ENCODE measurements at places on chromosomes 7 and 10.

DNA sequence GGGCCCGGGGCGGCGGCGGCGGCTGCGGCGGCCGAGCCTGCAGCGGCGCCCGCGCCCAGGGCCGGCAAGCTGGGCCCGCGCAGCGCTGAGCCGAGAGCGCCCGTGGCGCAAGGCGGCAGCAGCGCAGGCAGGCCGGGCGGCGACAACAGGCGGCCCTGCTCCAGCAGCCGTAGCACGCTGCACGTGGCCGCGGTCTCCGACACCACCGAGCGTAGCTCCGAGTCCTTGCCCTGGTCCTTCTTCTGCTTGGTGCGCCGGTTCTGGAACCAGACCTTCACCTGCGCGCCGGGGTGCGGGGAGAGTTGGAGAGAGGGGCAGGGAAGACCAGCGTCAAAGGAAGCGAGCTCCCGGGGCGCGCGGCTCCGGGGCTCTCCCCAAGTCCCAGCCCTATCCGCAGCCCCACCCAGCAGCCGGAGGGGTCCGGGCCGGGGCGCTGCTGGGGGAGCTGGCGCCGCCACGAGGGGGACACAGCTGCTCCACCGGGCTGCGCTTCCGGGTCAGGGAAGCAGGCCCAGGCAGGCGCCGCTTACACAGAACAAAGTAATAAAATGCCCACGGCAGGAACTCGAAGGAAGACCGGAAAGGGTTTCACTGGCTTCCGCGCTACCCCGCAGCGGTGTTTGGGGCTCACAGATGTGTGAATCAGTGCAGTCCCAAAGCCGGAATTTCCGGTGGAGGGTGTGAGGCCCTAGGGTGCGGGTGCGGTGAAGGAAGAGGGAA lies 3.6 kb downstream of the VAX1 start:
- DNase-seq, result no peak

- no peak for DNase-seq
Measured at GRCh38 chr7:134552105-134552504, 3.2 kb downstream of the AKR1B15 start.

DNA sequence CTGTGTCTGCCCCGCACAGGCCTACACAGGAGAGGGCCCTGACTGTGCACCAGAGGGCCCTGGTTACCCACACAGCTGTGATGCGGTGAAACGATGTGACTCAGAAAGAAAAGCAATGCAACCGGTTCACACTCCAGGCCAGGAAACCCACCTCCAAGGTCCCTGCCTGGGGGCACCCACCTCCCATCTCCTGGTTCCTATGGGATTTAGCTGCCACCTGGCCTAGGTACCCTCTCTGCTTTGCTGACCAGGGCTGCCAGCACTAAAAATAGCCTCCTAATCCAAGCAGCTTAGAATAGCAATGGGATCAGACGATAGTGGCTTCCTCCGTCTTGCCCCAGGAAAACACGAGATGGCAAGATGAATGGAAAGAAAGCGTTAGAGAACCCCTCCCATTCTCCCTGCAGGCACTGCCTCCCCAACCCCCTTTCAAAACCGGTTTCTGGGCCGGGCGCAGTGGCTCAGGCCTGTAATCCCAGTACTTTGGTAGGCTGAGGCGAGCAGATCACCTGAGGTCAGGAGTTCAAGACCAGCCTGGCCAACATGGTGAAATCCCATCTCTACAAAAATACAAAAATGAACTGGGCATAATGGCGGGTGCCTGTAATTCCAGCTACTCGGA lies 12.4 kb downstream of the RBP3 start:
- DNase-seq, result no peak

- DNase-seq, result no peak
Measured at GRCh38 chr10:8316284-8316683, 261.8 kb downstream of the GATA3 start.

GRCh38 chr10:13830385-13830784 lies 243.6 kb downstream of the PRPF18 start:
- DNase-seq, result no peak

DNA sequence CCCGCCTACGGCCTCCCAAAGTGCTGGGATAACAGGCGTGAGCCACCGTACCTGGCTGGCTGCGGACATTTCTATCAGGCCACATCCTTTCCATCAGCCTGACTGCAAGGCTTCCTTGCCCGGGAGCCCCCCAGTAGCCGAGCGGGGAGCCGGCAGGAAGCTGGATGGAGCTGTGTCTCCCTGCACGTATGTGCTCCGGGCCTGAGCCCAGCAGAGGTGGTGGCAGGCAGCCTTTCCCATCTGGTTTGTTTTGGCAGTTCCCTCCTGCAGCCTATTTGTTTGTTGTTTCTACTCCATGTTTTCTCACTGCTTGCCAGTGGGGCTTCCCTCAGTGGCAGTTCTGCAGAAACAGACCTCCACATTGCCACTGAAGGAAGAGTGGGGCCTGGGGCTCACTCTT lies 5.4 kb downstream of the POP7 start:
- no peak for DNase-seq

- DNase-seq, result no peak
Measured at GRCh38 chr7:138924501-138925225, 56.5 kb downstream of the KIAA1549 start.

- no peak for DNase-seq
Measured at GRCh38 chr7:77409739-77410547, 6.2 kb downstream of the GSAP start.

- DNase-seq, result no peak
Measured at GRCh38 chr10:127347202-127347959, 151.0 kb upstream of the INSYN2A start.

DNA sequence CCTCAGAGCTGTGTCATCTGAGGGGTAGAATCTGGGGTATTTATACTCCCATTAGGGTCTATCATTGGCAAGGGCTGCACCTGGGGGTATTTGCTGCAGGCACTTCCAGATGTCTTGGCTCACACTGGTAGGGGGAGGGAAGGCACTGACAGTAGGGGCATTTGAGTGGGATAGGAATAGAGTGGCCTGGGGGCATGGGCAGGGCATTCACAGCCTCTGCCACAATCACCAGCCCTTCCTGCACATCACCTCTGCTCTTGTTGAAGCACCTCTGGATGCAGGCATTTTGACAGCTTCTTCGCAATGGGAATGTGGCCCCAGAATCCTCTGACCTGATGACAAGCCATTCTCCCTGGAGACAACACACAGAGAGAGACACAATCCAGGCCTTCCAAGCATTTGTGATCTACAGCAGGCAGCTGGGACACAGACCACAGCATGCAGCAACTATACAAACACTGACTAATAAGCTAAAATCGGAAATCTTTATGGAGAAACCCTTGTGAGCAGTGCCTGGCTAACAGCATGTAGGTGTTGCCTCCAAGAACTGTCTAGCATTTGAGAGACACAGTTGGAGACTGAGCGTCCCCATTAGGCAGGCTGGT lies 178.5 kb downstream of the KCNMA1 start:
- no peak for DNase-seq

- DNase-seq, result no peak
Measured at GRCh38 chr7:151572136-151572535, 52.4 kb upstream of the RHEB start.

DNA sequence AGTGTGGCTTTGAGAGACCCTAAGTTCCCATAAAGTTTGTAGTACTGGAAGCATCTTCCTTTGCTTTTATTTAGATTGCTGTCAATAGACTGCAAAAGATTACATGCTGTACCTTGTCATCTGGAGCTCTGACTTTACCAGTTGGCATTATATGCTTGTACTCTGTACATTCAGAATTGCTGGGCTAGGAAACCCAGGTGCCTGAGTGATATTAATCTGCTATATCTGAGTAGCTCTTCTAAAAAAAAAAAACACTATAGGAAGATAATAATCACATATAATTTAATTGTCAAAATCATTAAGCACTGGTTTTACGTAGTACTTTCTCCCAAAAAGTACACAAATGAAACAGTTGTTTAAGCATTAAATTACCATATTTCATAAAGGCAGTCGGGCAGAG lies 12.3 kb downstream of the GATA3 start:
- no peak for DNase-seq

- DNase-seq, result no peak
Measured at GRCh38 chr7:30779574-30779973, 8.4 kb downstream of the MINDY4 start.

GRCh38 chr7:44211126-44211675 lies 10.4 kb downstream of the YKT6 start:
- DNase-seq, result no peak

DNA sequence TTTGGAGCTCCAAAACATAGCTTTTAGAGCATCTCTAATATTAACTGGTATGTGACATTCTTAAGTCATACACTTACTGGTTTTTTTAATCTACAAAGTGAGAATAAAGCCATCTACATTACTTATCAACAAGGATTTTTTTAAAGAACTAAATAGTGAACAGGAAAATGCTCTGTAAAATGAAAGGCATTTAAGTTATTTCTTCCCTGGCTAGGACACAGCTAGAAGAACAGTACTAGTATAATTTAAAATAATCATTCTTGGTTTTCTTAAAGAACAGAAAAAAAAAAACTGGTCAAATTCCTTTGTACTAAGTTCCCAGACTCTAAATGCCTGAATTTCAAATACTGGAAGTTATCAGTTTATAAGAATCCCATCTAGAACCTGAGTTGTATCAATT lies 139.5 kb downstream of the SRPK2 start:
- no peak for DNase-seq

DNA sequence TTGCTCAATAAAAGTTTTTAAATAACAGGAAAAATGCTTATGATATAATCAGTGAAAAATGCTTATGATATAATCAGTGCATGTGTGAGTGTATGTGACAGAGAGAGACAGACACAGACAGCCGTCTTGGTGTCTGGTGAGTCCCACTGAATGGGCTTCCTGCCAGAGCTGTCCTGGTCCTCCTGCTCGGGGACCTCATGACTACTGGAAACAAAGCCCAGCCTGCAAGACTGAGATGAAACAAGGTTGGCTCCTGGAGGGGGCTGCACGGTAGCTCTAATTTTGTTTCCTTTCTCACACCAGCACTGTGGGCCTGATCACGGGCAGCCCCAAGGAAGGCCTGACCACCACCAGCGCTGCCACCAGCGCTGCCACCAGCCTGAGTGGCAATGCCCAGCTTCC lies 57.3 kb downstream of the NRP1 start:
- no peak for DNase-seq

DNA sequence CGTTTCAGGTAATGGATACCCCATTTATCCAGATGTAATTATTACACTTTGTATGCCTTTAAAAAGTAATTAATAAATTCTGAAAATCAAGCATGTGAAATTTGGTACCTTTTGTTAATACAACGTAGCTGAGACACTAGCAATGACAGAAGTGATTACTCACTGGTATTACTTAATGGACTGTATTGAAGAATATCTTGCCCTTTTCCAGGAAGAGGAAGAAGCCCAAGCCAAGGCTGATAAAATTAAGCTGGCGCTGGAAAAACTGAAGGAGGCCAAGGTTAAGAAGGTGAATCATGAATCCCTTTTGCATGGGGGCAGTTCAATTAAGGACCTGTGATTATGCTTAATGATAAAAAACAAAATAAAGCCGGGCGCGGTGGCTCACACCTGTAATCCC lies 64.8 kb downstream of the APBB1IP start:
- DNase-seq, result no peak

- no peak for DNase-seq
Measured at GRCh38 chr7:80729591-80730320, 91.3 kb downstream of the CD36 start.

DNA sequence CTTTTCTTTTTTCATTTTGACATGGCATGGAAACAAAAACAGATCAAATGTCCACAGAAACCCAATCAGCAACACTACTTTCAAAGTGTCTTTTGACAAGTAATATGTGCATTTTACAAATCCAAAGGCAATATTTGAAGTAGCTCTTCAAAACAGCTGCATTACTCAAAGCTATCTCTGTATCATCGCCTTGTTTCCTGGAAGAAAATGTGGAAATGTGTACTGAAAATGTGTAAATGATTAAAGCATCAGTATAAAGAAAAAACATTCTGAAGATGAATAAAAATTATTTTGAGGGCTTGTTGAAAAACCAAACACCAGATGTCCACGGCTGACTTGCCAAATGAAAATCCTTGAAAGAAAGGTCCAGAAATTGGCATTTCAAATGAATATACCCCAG lies 16.5 kb upstream of the ITGB8 start:
- DNase-seq, result no peak

GRCh38 chr7:16399265-16399831 lies 22.0 kb downstream of the CRPPA start:
- DNase-seq, result no peak

GRCh38 chr7:71535616-71536015 lies 403.7 kb downstream of the GALNT17 start:
- no peak for DNase-seq

GRCh38 chr7:23787272-23787671 lies 77.3 kb downstream of the STK31 start:
- no peak for DNase-seq

- no peak for DNase-seq
Measured at GRCh38 chr10:125265579-125265955, 105.2 kb upstream of the CTBP2 start.

GRCh38 chr10:13440185-13441061 lies 88.4 kb downstream of the BEND7 start:
- DNase-seq, result peak; percentile 19

DNA sequence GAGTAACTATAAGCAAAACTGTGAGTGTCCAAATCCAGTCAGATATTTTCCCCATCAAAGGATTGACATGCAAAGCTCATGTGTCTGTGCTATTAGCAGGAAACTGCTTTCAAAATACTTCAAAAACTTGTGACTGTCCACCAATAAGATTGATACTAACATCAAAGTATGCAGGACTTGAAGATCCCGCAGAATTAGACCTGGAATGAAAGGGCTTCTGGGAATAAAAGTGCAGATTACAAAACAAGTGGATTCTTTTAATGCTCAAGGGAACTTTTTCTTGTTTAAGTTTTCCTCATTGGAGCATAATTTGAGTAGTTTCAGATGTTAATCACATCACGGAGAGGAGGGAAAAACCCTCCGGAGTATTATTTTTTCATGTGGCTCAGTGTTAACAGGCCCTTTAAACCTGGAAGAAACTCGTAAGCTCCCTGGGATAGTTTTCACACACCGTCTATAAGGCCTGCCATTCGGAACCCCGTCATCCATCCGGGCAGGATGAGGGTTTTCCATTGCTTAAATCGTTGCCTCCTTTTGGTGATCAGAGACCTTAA lies 33.9 kb upstream of the MKX start:
- DNase-seq, result no peak

- DNase-seq, result no peak
Measured at GRCh38 chr10:74921744-74922143, 95.3 kb downstream of the KAT6B start.

DNA sequence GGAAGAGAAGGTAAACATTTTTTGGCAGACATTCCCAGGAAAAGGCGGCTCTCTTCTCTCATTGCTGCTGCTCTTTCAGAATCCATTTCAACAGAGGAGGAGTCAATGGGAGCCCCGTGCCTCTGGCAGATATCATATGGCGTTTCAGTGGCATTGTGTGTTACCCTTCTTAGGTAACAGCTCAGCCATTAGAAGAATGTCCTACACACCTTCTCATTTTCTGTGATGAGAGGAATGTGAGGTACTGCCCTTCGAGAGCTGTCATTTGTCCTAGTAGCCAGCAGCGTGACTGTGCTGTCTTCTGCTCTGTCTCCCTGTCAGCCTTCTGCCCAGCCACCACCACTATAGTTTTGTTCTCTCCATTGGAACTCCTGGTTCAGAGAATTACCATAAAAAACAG lies 102.4 kb downstream of the EGFR start:
- no peak for DNase-seq

GRCh38 chr10:24272374-24272773 lies 63.4 kb downstream of the KIAA1217 start:
- no peak for DNase-seq
